Ascending aorta (tissue), 2 donors: ENCODE measurements at places on chromosomes 1 and 21. TPM values are rescaled to one million over a fixed set of nuclear protein-coding genes. Genes with fewer than 3 reads are reported as not detected.

- H3K4me3 ChIP-seq = no peak overlapping the region
- no peak overlapping the region for H3K27ac ChIP-seq
- H3K27me3 ChIP-seq = no peaks in the 10 kb centered on the region
- no peaks in the 10 kb centered on the region for H3K4me1 ChIP-seq
- DNase-seq = no peak
- H3K36me3 ChIP-seq = no peaks in the 10 kb centered on the region
Observed at GRCh38 chr1:214989341-214989740, 93.2 kb upstream of the KCNK2 start.

DNA sequence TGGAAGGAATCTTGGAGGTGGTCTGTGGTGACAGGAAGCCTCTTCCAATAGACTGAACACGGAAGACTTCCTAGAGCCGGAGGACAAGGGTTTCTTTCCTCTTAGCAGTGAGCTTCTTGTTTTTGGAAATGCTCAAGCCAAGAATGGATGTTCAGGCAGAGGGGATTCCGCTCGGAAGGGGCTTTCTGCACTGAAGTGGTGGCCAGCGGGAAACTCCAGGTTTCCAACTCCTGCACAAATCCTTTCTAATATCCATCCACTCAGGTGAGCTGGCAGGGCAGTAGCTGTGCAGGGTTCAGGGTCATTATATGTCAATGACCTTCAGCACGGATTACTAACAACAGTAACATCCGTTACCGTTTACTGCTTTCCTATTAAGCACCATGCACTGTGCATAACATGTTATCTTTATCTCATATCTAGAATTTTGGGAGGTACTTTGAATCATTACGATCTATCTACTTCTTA is 573 bp upstream of the CPT2 start:
- H3K27me3 ChIP-seq = no peaks in the 10 kb centered on the region
- peaks cover 18% of the 10 kb centered on the region for H3K4me1 ChIP-seq
- H3K27ac ChIP-seq = peak overlapping the region; percentile 99

- H3K36me3 ChIP-seq = no peaks in the 10 kb centered on the region
- H3K27me3 ChIP-seq = no peaks in the 10 kb centered on the region
- H3K27ac ChIP-seq = peak overlapping the region; percentile 48
- peak; percentile 67 for DNase-seq
- H3K4me3 ChIP-seq = no peak overlapping the region
Observed at GRCh38 chr1:30909365-30910068, 959 bp upstream of the SDC3 start.

DNA sequence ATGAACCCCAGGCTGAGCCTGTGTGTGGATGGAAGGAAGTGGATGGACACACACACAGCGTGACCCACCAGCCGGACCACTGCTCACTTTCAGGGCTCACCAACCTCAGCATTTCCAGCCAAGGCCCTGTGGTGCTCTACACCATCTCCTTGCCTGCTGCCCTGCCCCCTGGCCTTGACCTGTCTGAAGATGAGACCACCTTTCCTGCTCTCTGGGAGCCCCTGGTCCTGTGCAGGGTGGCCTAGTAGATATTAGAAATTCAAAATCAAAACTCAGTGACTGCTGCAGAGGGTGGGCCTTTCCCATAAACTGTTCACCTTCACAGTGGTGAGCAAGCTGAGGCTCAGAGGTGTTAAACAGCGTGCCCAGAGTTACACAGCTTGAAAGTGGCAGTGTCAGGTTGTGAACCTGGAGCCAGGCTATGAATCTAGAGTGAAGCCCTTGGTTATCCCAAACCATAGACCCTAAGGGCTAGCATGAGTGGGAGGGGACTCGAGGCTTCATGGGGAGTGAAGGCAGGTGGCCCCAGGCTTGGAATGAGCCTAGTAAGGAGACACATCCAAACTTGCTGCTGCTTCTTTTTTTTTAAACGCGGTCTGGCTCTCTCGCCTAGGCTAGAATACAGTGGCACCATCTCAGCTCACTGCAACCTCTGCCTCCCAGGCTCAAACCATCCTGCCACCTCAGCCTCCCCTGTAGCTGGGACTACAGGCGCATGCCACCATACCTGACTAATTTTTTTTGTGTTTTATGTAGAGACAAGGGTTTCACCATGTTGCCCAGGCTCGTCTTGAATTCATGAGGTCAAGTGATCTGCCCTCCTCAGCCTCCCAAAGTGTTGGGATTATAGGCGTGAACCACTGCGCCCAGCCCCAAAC is 41.5 kb downstream of the MAN1C1 start:
- H3K4me3 ChIP-seq = no peak overlapping the region
- peaks cover 11% of the 10 kb centered on the region for H3K4me1 ChIP-seq
- H3K27ac ChIP-seq = peak overlapping the region; percentile 24
- H3K27me3 ChIP-seq = no peaks in the 10 kb centered on the region

DNA sequence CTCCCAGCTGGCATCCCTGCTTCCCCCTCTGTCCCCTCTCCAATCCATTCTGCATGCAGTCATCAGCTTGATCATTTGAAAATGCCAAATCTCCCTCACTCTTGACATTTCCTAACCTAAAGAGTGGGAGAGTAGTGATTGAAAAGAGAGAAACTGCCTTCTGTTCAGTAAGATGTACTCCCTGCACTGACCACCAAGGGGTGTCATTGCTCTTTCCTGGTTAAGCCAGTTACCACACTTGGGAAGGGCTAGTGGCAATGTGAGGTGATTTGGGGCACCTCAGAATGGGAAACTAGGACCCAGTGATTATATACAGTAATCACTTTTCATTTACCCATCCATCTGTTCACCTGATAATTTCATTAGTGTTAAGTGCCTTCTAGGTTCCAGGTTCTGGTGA is 6.9 kb upstream of the TMEM269 start:
- no peak for DNase-seq
- no peaks in the 10 kb centered on the region for H3K4me1 ChIP-seq
- H3K27me3 ChIP-seq = no peaks in the 10 kb centered on the region
- no peak overlapping the region for H3K4me3 ChIP-seq

TNFSF4 gene
- 0.75 TPM for total RNA-seq

GNG12 gene
- 71.2 TPM for total RNA-seq
